Inflammatory macrophage (primary cell): ENCODE measurements at places on chromosomes 6 and 20.
A peak's percentile ranks its signal among the peaks of the same experiment; 100 is the strongest.

DNA sequence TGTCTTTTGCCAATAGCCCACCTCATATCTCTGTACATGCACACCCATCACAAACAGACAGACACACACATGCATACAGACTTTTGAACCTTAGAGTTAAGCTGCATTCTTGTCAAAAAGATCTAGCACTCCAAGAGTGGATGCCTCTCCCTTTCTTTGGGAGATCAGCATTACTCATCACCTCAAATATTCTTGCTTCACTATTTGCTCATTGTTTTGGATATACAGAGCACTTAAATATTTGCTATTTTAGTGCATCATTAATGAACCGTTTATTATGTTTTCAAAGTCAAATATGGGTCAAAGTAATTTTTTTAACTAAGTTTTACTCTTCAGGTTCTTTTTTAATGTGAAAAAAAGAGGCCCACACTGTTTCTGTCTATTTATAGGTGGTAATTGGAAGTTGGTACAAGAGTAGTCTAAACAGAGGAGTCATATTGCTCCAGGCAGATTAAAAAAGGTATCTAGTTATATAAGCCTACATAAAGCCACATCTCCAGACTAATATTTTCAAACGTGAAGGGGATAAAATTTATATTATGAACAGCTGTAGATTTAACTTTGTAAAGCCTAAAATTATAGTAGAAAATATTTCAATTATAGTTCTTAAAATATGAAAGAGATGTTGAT, 102.6 kb downstream of the FLRT3 start:
- no peak for DNase-seq

- DNase-seq: no peak
Observed at GRCh38 chr20:54293526-54293925, 85.6 kb downstream of the PFDN4 start.

- peak; percentile 93 for DNase-seq
Observed at GRCh38 chr20:3420211-3420707, 12.8 kb upstream of the DNAAF9 start.

DNA sequence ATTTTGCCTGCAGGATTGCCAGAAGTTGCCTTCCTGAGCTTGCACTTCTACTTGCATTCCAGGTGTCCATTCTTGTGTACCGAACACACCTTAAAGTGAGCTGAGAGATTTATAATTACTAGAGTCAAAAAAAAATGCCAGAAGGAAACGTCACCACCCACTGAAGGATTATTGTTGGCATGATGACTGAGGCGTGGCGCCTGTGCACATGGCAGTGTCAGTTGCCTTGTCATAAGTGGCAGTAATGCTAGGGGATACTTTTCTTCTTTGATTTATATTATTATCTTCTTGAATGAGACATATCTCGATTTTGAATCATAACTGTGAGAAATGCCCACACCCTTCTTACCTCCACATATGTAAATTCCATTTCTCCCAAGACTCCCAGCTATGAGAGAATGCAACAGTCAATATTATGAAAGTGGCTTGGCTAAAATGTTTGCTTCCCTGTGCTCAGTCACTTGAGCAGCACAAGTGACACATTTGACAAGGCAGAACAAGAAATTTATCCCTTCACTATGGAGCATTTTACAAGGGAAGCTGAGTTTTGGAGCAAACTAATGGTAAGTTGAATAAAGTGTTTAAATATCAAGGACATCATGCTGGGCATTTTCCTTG, 149.5 kb upstream of the SASH1 start:
- DNase-seq: no peak

DNA sequence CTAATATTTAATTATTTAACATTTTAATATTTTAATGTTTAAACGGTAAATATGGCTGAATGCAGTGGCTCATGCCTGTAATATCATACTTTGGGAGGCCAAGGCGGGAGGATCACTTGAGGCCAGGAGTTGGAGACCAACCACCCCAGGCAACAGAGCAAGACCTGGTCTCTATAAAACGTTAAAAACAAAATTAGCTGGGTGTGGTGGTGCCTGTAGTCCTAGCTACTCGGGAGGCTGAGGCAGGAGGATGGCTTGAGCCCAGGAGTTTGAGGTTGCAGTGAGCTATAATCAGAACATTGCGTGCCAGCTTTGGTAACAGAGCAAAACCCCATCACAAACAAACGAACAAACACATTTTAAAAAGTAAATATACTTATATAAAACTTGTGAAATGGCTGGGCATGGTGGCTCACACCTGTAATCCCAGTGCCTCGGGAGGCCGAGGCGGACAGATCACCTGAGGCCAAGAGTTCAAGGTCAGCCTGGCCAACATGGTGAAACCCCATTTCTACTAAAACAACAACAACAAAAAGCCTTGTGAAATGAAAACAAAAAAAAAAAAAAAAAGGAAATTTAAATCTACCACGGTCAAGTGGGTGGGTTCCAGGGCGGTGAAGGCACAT, 8.2 kb downstream of the SRXN1 start:
- no peak for DNase-seq

GRCh38 chr6:147157930-147158329, 46.3 kb upstream of the STXBP5 start:
- no peak for DNase-seq

DNA sequence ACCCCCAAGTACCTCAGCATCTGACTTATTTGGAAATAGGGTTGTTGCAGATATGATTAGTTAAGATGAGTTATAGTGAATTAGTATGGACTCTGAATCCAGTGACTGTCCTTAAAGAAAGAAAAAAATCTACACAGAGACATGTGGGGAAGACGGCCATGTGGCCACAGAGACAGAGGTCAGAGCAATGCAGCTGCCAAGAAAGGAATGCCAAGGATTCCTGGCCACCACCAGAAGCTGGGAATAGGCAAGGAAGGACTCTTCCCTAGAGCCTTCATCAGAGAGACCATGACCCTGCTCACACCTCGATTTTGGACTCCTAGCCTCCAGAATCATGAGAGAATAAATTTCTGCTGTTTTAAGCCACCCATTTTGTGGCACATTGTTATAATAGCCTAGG, 81.8 kb downstream of the FYN start:
- DNase-seq: no peak

GRCh38 chr6:37550191-37550831, 50.6 kb upstream of the CCDC167 start:
- no peak for DNase-seq

GRCh38 chr6:36714511-36714910, 16.9 kb downstream of the RAB44 start:
- no peak for DNase-seq

DNA sequence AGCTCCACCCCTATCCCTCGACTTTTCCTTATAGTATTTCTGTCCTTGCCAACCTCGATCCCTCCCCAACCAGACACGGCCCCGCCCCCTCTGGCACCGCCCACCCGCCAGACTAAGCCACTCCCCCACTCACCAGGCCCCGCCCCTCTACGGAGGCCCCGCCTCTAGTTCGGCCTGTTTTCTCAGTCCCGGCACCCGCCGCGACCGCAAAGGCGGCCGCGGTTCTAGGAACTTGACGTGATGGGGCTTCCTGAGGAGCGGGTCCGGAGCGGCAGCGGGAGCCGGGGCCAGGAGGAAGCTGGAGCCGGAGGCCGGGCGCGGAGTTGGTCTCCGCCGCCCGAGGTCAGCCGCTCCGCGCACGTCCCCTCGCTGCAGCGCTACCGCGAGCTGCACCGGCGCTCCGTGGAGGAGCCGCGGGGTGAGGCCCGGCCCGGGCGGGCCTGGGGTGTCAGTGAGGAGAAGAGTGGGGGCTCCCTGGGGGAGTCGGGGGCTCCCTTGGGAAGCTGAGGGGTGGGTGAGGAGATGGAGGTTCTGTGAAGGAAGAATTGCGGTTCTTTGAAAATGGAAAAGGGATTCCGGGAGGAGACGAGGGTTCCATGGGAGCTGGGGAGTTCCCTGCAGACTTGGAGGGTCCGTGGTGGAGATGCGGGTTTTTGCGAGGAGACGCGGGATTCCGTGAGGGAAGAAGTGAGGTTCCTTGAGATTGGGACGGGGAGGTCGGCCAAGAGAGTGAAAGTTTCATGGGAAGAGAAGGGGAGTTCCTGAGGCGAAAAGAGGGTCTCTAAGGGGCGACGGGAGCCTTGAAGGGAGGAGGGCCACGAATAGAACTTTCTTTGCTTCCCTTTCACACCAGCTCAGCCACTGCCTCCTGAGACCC, at the start of gene ACSS2:
Gene ACSS2, plus strand, starts transcription at position 207 of the 877 bp plus-strand sequence. Its CDS starts 34 bp downstream, at position 241.
- no peak for DNase-seq

DNA sequence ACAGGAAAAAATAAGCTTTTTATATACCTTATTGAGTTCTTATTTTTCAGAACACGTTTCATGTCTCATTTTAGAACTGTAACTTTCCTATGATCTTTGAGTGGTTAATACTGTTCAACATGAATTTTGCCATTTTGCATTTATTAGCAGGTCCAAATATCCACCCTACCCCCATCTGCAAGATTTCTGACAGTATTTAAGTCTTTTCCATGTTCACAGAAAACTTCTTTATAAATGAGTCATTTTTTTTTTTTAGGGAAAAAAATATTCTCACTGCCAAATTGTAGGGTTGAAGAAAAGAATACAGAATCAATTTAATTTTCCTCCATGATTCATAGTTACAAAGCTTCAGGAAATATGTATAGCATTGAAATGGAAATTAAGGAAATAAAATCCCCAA, 101.8 kb downstream of the COL21A1 start:
- DNase-seq: no peak

DNA sequence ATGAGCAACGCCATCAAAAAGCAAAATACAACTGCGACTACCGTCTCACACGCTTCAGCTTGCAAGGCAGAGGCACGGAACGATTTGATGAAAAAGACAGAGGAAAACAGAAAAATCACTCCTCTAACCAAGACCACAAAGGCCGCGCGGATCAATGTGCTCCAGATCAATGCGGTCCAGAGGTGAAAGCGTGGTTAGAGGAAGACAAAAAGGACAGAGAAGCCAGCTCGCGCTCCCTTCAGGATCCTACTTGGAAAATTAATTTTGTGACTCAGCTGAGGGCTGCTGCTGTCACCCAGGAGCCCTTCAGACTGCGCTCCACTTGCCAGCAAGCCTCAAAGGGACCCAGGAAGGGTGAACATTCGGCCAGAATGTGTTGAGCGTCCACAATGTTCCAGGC, 140.2 kb upstream of the RPS6KA2 start:
- no peak for DNase-seq

- no peak for DNase-seq
Observed at GRCh38 chr6:117548797-117549301, 53.5 kb downstream of the GOPC start.

DNA sequence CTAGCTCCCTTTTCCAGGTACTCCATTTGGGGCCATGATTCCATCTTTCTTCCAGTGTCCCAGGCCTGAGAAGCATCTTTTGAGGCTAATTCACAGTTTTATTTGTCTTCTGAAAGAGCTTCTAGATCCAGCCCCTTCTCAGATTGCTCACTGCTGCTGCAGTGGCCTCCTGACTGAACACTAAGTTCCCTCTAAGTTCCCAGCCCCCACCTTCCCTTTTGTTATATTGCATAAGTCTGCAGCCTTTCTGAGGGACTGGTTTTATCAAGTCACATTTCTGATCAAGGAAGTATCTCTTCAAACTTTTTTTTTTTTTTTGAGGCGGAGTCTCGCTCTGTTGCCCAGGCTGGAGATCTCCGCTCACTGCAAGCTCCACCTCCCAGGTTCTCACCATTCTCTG, 10.7 kb downstream of the MAPRE1 start:
- DNase-seq: peak; percentile 98

DNA sequence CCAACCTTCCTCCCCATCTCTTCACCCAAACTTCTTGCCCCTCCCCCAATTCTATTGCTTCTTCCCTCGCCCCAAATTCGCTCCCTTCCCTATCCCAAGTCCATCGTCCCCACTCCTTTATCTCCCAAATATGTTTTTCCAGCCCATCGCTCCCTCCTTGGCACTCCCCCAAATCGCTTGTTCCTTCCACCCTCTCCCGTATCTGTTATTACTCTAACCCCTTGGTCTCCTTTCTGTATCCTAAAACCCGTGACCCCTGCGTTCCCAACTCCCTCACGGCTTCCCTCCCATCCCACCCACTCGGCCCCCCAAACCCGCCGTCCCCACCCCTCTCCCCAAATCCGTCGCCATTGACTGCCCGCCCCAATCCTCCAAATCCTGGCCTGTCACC, 584 bp downstream of the MTCH1 start:
- no peak for DNase-seq

- DNase-seq: no peak
Observed at GRCh38 chr6:63554782-63555181, 17.5 kb upstream of the LOC128125822 start.

DNA sequence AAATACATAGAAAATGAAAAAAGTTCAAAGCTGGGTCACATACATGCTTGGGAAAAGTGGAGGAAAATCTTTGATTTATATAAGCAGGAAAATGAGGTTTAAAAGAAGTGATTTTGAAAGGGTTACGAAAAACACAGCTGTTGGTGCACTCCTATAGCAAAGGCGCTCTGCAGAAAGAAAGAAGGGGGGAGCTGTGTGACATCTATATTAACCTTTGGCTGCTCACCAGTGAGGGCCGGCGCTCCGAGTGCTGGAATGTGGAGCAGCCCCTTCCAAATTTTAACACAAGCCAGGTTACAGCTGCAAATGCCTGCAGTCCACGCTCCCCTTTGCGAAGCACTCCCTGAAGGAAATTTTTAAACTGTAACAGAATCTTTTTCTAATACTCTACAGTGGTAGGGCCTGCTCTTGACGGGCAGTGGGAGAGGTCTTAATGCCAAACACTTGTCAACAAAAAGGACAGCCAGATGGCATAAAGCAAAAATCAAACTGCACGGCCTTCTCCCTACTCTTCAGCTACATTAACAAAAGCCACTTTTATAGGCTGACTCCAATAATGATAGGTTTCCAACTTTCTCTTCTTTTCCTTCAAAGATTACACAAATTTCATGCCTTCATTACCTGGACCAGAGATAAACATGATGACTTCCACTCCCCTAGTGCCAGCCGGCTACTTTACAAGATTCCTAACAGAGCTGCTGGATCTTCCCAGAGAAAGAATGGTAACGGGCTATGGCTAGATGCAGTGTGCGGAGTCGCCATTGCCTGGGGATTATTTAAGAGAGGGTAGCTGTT, 4.8 kb downstream of the BMP7 start:
- DNase-seq: no peak

GRCh38 chr6:46323312-46323965, 152.7 kb upstream of the ENPP5 start:
- DNase-seq: no peak

DNA sequence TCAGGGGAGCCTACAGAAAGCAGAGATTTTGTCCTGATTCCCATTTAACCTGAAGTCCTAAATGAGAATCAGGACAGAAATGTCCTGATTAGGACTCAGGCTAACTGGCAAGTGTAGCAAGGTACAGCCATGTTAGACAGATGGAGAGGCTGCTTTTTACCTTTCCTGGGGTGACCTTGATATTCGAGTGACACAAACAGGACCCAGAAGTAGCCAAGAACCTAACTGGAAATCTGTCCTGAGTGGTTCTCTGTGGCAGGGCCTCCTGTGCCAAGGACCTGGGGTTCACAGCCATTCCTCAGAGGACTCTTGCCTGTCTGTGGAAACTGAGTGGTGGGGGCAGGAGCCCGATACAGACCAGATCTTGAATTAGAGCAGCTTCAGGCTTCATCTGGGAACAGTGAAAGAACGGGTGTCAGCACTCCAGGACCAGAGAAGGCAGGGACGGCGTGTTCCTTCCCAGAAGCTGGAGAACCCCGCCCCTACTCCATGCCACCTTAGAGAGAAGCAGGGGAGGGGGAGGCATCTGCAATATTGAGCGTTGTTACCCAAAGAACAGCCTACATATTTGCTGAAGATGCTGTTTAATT, 4.3 kb upstream of the FUCA2 start:
- no peak for DNase-seq
